ENCODE measurements at places on chromosomes 2 and 18.
A peak's percentile ranks its signal among the peaks of the same experiment; 100 is the strongest.

DNA sequence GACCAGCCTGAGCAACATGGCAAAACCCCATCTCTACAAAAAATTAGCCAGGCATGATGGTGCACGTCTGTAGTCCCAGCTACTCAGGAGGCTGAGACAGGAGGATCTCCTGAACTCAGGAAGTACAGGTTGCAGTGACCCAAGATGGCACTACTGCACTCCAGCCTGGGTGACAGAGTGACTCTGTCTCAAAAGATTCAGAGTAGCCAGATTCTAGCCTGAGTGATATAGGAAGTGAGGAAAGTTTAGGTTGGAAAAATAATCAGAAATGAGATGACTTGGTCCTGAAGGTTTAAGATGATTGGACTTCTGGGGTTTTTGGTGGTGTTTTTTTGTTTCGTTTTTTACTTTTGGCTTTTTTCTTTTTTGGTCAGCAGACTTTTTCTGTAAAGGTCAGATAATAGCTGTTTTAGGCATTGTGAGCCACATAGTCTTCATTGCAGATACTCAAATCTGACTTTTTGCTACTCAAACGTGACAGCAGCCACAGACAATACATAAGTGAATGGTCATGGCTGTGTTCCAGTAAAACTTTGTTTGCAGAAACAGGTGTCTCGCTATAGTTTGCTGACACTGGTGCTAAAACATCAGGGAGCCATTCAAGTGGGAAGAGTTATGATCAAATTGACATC lies 104.1 kb upstream of the UBXN4 start:
- DNase-seq: no peak

- no peak for DNase-seq
These were observed 323.7 kb downstream of the LPIN1 start for GRCh38 chr2:12070153-12070552.

GRCh38 chr2:60958361-60958760 lies 59.2 kb upstream of the PEX13 start:
- no peak for DNase-seq

DNA sequence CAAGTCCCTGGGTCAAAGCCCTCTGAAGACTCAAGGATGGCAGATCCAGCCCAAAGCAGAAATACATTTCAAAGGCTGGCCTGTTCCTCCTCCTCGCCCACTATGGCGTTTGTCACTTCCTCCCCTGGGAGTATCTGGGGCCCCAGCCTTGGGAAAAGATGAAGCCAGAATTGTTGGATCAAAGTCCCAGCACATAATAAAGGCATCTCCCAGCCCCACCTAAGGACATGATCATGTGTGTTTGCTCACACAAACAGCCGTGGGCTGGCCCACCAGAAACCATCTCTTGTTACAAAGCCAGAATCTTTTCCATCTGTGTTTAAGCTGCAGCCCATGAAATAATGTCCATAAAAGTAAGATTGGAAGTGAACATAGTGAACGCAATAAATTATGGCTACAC lies 50.1 kb upstream of the HAAO start:
- DNase-seq: no peak

GRCh38 chr18:78126536-78126935 lies 853.1 kb upstream of the SALL3 start:
- no peak for DNase-seq

- DNase-seq: no peak
These were observed 322.2 kb upstream of the MYT1L start for GRCh38 chr2:2653231-2653630.

GRCh38 chr18:46169464-46169941 lies 65.3 kb downstream of the HAUS1 start:
- no peak for DNase-seq

DNA sequence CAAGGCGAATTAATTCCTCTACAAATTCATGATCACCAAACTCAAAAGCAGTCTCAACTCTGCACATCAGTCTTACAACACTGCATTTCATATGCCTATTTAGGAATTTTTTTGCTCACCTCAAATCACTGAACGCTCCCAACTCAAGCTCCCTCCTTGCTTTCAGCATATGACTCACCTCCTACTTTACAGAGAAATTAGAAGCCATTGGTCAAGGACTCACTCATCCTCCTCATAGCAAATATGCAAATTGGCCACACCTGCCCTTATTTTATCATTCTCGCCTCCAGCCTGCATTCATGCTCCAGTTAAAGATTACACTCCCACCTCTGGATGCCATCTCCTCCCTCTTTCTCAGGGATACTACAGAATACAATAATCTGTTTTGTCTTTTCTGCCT lies 148.8 kb downstream of the MBD2 start:
- no peak for DNase-seq

GRCh38 chr18:32257084-32257785 lies 67.4 kb downstream of the MEP1B start:
- DNase-seq: no peak

- DNase-seq: no peak
These were observed 74.5 kb downstream of the ETAA1 start for GRCh38 chr2:67471681-67472080.

DNA sequence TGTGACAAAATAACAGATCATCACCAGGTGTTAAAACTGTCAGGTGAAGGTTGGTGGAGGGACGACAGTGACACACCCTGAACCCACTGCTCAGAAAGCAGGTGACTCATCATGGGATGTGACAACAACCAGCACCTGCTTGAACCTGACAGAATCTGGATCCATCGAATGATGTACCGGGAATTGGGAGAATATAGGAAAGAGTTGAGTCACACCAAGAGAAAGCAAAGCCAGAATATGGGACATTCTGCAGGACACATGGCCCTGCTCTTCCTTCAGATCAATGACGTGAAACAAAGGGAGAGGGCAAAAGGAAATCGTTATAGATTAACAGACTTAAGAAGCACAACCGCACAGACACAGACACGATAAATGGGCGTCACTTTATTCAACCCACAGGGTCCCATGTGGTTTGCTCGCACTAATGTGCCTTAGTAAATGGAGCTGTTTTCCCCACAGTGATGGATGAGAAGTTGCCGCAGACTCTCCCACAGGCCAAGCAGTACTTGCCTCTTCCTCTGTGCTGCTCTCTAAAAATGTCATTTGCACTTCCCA lies 100.1 kb downstream of the CRACDL start:
- no peak for DNase-seq

- DNase-seq: no peak
These were observed 182.7 kb downstream of the UXS1 start for GRCh38 chr2:106011380-106011779.

GRCh38 chr18:59929621-59930295 lies 30.0 kb downstream of the PMAIP1 start:
- no peak for DNase-seq

DNA sequence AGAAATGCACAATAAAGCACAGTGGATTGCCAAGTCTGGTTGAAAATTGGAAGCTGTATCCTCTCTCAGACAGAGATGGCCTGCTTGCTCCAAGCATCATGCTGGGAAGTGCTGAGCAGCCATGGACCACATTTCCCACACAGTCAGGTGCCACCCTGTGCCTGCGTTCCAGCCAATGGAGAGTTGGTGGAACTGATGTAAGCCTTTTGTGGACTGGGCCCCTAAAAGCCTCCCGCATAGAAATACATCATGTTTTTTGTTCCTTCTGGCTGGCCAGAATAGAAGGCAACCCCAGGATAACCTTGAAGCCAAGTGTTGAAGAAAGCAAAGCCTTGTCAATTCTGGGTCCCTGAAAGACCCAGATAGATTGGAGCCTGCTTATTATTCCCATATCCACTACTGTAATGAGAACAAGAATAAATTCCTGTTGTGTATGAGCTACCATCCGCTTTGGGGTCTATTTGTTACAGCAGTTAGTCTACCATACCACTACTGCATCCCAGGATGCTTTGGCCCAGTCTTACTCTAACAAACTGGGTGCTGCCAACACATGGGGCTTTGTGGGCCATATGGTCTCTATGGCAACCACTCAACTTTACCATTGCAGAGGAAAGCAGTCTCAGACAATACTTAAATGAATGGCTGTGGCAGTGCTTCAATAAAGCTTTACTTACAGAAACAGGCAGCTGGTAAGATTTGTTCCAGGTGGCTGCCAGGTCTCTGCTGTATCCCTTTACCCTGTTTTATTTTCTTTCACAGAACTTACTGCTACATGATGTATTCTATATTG lies 65.4 kb downstream of the POLE4 start:
- no peak for DNase-seq

- no peak for DNase-seq
These were observed 2.5 kb downstream of the PDK1 start for GRCh38 chr2:172558372-172558771.

DNA sequence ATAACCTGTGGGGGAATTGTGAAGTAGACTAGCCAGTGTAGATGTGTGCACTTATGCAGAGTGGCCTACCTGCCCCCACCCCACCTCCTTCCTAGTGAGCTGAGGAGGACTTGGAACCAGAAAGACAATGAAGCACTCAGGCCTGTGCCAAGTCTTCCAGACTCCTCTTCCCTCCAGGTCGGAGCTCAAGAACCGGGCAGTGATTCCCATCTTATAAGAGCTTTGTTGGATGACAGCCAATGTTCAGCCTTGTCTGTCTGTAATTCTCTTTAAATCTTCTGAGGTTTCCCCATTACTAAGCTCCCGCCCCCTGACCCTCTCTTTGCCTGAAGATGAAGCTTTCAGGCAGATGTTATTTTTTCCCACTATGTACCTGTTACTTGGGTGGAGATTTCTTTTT lies 121.0 kb downstream of the SMAD2 start:
- DNase-seq: no peak

DNA sequence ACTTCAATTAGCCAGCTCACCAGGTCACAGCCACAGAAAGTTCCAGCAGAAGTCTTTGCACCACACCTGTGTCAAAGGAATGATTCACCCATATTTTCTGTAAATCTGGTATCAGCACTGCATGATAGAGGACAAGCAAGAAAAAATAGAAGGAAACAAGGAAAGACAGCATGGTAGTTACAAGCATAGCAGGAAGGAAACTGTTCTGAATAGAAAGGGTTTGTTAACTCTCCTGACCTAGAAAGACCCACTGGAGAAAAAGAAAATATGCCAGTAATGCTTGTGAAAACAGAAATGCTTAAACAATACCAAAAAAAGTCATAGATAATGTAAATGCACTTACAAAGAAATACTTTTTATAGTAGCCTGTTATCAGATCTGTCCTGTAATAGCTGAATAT lies 40.8 kb downstream of the SCRN3 start:
- no peak for DNase-seq

DNA sequence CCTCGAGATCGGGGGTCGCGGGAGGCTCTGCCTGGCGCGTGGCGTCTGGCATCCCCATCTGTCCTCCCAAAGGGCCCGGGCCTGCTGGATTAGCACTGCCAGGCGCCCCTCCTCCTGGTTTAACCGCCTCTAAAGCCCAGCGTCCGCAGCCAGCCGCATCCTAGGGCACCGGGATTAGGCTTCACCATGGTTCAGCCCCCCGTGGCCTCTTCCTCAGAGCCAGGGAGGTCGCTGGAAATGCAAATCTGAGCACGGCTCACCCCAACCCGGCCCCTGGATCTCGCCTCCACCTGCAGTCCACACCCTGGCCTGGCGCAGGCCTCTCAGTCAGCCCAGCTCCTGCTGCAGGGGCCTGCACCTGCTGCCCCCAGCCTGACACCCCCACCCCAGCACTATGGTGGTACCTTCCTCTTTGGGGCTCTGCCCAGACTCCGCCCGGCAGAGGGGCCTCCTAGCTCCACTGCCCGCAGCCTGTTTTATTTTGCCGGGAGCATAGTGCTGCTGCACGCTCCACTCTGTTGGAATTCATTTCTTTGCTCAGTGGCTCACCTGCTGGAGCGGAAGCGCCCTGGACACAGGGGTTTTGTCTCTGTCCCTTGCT lies 13.2 kb downstream of the PRELID3A start:
- no peak for DNase-seq

GRCh38 chr2:72210470-72210869 lies 62.8 kb upstream of the CYP26B1 start:
- DNase-seq: no peak

DNA sequence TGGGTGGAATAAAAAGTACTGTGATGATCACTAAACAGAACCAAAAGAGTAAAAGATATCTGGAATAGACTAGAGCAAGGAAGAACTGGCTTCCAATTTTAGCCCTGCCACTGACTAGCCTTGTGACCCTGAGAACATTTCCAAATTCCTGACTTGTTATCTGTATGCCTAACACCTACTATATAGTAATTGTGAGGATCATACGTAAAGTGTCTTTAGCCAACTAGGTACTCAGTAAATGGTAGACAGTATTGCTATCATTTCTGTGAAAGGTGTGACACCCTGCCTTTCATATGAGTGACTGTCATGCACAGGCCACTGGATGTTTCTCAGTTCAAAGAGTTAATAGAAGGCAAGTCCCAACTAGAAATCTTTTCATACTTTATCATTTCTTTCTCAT lies 29.8 kb downstream of the CYTIP start:
- DNase-seq: no peak

GRCh38 chr2:100407073-100407472 lies 10.4 kb downstream of the CHST10 start:
- DNase-seq: no peak

- no peak for DNase-seq
These were observed 334.2 kb upstream of the NETO1 start for GRCh38 chr18:73201940-73202339.

- no peak for DNase-seq
These were observed 45.0 kb upstream of the RMND5A start for GRCh38 chr2:86675104-86675503.

GRCh38 chr2:236971131-236971821 lies 114.4 kb upstream of the COPS8 start:
- no peak for DNase-seq

GRCh38 chr18:46001892-46002291 lies 34.8 kb upstream of the EPG5 start:
- no peak for DNase-seq

- DNase-seq: no peak
These were observed 78.4 kb downstream of the TRIM43 start for GRCh38 chr2:95670167-95670566.

- no peak for DNase-seq
These were observed 90.9 kb upstream of the SMAD7 start for GRCh38 chr18:49041435-49042245.

GRCh38 chr18:9366126-9366714 lies 31.6 kb downstream of the TWSG1 start:
- peak; percentile 65 for DNase-seq

- DNase-seq: no peak
These were observed 117.4 kb downstream of the PMS1 start for GRCh38 chr2:189901664-189902063.

All from RWPE2 (cell line).